ENCODE measurements at places on chromosomes 16 and 17. TPM values are rescaled to one million over a fixed set of nuclear protein-coding genes. Genes with fewer than 3 reads are reported as not detected.
A peak's percentile ranks its signal among the peaks of the same experiment; 100 is the strongest.

DNA sequence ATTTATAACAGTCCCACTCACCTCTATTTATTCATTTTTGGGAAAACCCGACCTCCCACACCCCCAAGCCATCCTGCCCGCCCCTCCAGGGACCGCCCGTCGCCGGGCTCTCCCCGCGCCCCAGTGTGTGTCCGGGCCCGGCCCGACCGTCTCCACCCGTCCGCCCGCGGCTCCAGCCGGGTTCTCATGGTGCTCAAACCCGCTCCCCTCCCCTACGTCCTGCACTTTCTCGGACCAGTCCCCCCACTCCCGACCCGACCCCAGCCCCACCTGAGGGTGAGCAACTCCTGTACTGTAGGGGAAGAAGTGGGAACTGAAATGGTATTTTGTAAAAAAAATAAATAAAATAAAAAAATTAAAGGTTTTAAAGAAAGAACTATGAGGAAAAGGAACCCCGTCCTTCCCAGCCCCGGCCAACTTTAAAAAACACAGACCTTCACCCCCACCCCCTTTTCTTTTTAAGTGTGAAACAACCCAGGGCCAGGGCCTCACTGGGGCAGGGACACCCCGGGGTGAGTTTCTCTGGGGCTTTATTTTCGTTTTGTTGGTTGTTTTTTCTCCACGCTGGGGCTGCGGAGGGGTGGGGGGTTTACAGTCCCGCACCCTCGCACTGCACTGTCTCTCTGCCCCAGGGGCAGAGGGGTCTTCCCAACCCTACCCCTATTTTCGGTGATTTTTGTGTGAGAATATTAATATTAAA lies 638 bp upstream of the TMEM88 start:
- H3K27ac ChIP-seq = no peak overlapping the region
- no peak for DNase-seq
- H3K4me1 ChIP-seq = peaks cover 35% of the 10 kb centered on the region
- H3K27me3 ChIP-seq = no peaks in the 10 kb centered on the region

DNA sequence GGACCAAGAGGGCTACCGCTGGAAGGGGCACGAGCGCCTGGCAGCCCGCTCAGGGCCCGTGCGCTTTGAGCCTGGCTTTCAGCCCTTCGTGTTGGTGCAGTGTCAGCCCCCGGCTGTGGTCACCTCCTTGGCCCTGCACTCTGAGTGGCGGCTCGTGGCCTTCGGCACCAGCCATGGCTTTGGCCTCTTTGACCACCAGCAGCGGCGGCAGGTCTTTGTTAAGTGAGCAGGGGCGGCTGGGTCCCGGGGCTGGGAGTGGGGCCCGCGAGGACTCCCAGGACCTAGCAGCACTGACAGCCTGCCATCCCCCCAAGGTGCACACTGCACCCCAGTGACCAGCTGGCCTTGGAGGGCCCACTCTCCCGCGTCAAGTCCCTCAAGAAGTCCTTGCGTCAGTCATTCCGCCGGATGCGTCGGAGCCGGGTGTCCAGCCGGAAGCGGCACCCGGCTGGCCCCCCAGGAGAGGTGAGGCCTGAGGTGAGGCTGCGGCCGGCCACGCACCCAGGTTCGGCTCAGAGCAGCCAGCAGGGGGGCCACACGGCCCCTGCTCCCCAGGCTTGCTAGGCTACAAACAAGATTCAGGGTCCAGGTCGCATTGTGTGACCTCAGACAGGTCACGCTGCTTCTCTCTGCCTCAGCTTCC lies 17.4 kb upstream of the MYO15B start:
- no peak for DNase-seq
- H3K36me3 ChIP-seq = no peaks in the 10 kb centered on the region
- H3K27me3 ChIP-seq = no peaks in the 10 kb centered on the region
- H3K27ac ChIP-seq = no peak overlapping the region
- H3K4me1 ChIP-seq = no peaks in the 10 kb centered on the region
- no peak overlapping the region for H3K4me3 ChIP-seq

GRCh38 chr16:66250686-66251431 lies 115.6 kb upstream of the CDH5 start:
- H3K27me3 ChIP-seq = no peaks in the 10 kb centered on the region
- peak; percentile 50 for DNase-seq
- H3K4me1 ChIP-seq = peaks cover 22% of the 10 kb centered on the region
- H3K4me3 ChIP-seq = no peak overlapping the region
- no peaks in the 10 kb centered on the region for H3K36me3 ChIP-seq

DNA sequence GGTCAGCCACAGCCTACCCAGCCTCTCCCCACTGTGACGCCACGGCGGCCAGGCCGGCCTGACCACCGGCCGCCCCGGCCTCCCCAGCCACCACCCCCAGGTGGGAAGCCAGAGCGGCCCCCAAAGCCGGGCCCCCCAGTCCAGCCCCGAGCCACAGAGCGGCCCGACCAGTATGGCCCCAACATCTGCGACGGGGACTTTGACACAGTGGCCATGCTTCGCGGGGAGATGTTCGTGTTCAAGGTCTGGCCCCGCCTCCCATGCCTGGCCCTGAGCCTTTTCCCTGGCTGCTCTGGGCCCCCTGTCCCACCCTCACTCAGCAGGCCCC lies 16.0 kb downstream of the MMP15 start:
- no peak for DNase-seq
- no peak overlapping the region for H3K27ac ChIP-seq
- no peaks in the 10 kb centered on the region for H3K4me1 ChIP-seq
- H3K36me3 ChIP-seq = no peaks in the 10 kb centered on the region
- H3K27me3 ChIP-seq = no peaks in the 10 kb centered on the region

DNA sequence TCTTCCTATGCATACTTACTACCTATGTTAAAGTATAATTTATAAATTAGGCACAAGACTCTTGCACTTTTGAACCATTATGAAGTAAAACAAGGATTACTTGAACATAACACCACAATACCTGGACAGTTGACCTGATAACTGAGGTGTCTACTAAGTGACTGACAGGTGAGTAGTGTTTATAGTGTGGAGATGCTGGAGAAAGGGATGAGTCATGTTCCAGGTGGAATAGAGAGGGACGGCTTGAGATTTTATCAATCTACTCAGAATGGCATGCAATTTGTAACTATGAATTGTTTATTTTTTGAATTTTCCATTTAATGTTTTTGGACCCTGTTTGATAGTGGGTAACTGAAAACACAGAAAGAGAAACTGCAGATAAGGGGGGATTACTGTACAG lies 287.6 kb downstream of the MAP2K6 start:
- no peaks in the 10 kb centered on the region for H3K4me1 ChIP-seq
- H3K27ac ChIP-seq = no peak overlapping the region

- H3K27ac ChIP-seq = peak overlapping the region; percentile 66
- no peaks in the 10 kb centered on the region for H3K36me3 ChIP-seq
- H3K4me3 ChIP-seq = peak overlapping the region; percentile 91
- no peaks in the 10 kb centered on the region for H3K27me3 ChIP-seq
- H3K4me1 ChIP-seq = peaks cover 6% of the 10 kb centered on the region
Measured at GRCh38 chr17:32007463-32008298, 498 bp downstream of the LRRC37B start.

DNA sequence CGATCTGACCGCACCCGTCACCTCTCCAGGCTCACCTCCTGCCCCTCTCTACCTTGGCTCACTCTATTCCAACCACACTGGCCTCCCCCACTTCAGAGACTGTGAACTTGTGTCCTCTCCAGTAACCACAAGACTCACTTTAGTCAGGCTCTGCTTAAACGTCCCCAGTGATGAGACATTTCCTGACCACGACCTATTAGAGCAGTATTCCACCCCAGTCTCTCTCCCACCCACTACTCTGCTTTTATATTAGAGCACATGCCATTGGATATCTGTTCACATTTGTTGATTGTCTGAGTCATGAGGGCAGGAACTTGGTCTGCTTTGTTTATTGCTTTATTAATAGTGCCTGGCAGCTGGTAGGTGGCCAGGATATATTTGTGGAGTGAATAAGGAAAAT lies 20.1 kb downstream of the COX11 start:
- H3K4me3 ChIP-seq = no peak overlapping the region
- H3K4me1 ChIP-seq = peaks cover 20% of the 10 kb centered on the region
- no peaks in the 10 kb centered on the region for H3K36me3 ChIP-seq
- no peak overlapping the region for H3K27ac ChIP-seq
- peaks cover 15% of the 10 kb centered on the region for H3K27me3 ChIP-seq

GRCh38 chr17:68260051-68260762 lies 12.4 kb downstream of the AMZ2 start:
- peaks cover 5% of the 10 kb centered on the region for H3K36me3 ChIP-seq
- peak; percentile 14 for DNase-seq
- H3K27me3 ChIP-seq = no peaks in the 10 kb centered on the region
- peaks cover 2% of the 10 kb centered on the region for H3K4me1 ChIP-seq
- no peak overlapping the region for H3K4me3 ChIP-seq
- H3K27ac ChIP-seq = no peak overlapping the region

DNA sequence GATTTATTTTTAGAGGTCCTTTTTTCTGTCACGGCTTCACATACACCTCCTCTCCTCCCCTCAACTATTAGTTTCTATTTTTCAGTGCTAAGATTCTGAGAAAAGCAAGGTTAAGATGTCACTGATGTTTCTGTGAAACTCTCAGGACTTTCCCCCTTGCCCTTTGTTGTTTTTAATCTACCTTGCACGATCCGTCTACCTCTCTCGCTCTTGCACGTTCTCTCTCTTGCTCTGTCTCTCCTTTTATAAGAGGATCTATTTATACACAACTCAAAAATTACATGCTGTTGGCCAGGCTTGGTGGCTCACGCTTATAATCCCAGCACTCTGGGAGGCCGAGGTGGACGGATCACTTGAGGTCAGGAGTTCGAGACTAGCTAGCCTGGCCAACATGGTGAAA lies 43.6 kb downstream of the RPA1 start:
- H3K4me1 ChIP-seq = no peaks in the 10 kb centered on the region
- H3K27me3 ChIP-seq = no peaks in the 10 kb centered on the region
- DNase-seq = no peak
- no peak overlapping the region for H3K27ac ChIP-seq
- H3K36me3 ChIP-seq = peaks cover 33% of the 10 kb centered on the region
- H3K4me3 ChIP-seq = no peak overlapping the region

GRCh38 chr16:1581804-1582203 lies 30.1 kb downstream of the IFT140 start:
- no peak overlapping the region for H3K4me3 ChIP-seq
- H3K36me3 ChIP-seq = peaks cover 4% of the 10 kb centered on the region
- no peaks in the 10 kb centered on the region for H3K27me3 ChIP-seq
- no peak overlapping the region for H3K27ac ChIP-seq

- peaks cover 17% of the 10 kb centered on the region for H3K4me1 ChIP-seq
- peaks cover 16% of the 10 kb centered on the region for H3K36me3 ChIP-seq
- no peak overlapping the region for H3K27ac ChIP-seq
- H3K27me3 ChIP-seq = no peaks in the 10 kb centered on the region
- no peak overlapping the region for H3K4me3 ChIP-seq
Measured at GRCh38 chr17:7223375-7223774, 3.6 kb downstream of the ACADVL start.

- no peak overlapping the region for H3K27ac ChIP-seq
- no peak for DNase-seq
- no peaks in the 10 kb centered on the region for H3K4me1 ChIP-seq
- no peaks in the 10 kb centered on the region for H3K27me3 ChIP-seq
Measured at GRCh38 chr17:3482852-3483251, 7.1 kb downstream of the ASPA start.

- no peak overlapping the region for H3K4me3 ChIP-seq
- no peaks in the 10 kb centered on the region for H3K4me1 ChIP-seq
- no peak overlapping the region for H3K27ac ChIP-seq
Measured at GRCh38 chr16:54050459-54051210, 236.0 kb downstream of the IRX3 start.

DNA sequence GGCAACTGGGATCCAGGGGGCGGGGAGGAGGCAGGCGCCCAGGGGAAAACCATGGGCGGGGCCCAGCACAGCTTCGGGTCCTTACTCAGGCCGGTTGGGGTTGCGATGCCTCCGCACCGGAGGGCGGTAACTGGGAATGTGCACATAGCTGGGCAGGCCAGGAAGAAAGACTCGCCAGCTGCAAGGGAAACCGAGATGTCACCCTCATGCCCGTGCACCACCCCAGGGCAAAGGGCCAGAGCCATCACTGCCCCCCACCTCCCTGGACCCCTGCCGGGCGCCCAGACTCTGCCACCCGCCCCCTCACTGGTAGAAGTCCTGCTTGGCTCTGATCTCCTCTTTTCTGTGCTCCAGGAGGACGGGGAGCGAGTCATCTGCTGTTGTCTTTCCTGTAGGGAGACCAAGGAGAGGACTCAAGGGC lies 6.7 kb downstream of the ALOX12B start:
- H3K4me3 ChIP-seq = no peak overlapping the region

DNA sequence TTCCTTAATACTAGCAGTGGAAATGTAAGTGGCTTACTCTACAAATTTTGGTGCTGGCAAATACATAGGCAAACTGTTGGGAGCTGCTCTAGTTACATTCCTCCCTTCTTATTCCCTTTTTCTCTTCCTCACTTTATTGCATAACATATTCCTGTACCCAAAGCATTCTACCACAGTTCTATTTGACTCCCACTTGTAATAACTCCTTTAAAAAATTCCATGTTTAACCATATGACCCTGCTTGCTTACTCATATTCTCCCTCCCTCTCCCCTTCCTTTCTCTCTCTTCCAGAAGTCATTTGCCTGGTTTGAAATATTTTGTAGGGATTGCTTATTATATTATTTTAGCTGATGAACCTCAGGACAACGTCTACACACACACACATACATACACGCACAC lies 22.7 kb downstream of the NQO1 start:
- DNase-seq = peak; percentile 55
- H3K4me1 ChIP-seq = no peaks in the 10 kb centered on the region
- H3K27me3 ChIP-seq = no peaks in the 10 kb centered on the region
- H3K4me3 ChIP-seq = no peak overlapping the region

GRCh38 chr16:23355106-23355670 lies 53.1 kb downstream of the SCNN1B start:
- H3K4me1 ChIP-seq = no peaks in the 10 kb centered on the region
- H3K27ac ChIP-seq = no peak overlapping the region
- H3K36me3 ChIP-seq = no peaks in the 10 kb centered on the region
- no peak for DNase-seq

TPSAB1 gene
- not detected for total RNA-seq

KRTAP9-2 gene
- total RNA-seq = not detected

All from astrocyte (in vitro differentiated cells and primary cell).